ENCODE measurements at places on chromosomes 3 and 15.

DNA sequence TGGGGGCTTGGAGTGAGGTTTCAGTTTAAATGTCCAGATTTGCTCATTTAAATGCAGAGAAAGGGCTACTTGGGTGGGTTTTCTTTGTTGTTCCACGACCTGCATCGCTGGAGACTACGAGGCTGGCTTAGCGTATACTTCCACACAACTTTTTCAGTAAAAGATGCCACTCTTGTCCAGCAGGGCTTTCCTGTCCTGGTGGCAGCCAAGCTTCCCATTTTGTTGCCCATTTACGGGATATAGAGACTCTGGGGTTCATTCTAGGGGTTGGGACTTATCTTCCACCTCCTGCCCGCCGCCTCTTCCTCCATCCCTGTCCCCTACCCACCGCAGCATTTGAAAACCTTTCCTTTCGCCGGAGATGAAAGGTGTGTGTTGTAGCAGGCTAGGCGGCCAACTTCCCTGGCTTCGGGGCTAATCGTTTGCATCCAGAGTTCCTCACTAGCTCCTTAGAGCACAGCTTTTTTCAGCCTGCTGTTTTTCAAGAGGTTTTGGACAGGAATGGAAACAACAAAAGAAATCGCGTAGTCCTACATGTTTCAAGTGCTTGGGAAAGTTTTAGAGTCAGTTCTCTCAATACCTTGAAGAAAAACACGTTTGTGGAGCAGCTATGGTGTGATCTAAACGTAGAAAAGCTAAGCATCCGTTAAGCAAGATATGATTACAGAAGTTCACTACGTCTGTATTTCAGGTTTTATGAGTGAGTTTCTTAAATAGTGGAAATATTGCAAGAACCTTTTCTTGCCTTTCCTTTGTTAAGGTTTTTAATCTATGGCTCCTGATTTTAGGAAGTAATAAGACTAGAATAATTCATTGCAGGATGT, 843 bp downstream of the CHRNA5 start:
- DNase-seq: peak; percentile 31

GRCh38 chr3:57903124-57903890, 104.9 kb upstream of the FLNB start:
- DNase-seq: no peak

DNA sequence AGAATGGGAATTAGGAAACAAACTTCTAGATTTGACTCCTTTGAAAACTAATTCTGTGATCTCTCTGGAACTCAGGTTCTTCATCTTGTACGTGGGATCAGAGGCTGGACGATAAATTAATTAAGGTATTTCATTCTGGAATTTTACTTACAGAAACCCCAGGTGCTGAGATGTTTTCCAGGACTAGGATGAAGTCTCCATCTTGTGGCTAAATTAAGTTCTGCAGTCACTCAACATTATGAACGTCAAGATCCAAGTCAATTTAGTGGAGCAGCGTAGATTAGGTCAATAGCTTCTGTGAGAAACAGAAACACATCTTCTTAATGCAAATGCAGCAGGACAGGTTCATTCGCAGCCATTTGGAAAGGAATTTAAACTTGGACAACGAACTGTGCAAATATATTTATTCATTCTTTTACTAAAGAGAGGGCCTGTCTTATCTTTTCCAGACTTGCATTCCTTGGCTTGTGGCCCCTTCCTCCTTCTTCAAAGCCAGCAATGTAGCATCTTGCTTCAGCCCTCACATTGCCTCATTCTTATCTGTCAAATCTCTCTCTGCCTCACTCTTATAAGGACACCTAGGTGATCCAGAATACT, 26.7 kb upstream of the TMC3 start:
- peak; percentile 76 for DNase-seq

DNA sequence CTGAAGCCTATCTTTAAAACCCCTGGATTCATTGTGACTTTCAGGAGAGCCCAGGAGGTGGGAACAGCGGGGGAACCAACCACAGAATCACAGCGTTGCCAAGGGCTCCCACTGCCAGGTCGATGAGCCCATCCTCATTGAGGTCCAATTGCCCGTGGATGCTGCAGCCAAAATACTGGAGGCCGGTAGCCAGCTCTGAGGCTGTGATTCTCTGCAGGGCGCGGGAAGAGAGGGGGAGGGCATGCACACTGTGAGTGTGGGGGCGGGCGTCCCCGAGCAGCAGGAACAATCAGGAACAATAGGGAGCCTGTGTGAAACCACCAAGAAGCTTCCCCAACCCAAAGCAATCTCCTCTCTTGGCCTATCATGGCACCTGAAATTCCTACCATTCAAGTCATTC, 53.4 kb downstream of the FEM1B start:
- peak; percentile 42 for DNase-seq

- no peak for DNase-seq
Observed at GRCh38 chr15:41530363-41530956, 13.6 kb downstream of the RPAP1 start.

DNA sequence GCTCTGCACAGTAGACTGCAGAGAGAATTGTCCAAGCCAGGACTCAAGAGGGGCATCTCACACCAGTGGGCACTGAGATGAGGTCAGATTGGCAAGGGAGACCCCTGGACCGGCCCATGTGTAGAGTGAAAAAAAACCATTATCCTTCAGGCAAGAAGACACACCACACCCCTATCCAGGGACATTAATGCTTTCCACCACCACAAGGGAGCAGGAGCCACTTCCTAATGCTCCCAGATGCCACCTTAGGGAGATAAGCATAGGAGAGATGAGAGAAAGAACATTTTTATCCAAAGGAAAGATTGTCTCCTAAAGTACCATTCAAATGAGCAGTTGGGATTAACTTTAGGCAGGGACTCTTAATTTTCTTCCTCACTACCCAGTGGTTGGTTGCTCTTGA, 109.6 kb upstream of the PTX3 start:
- DNase-seq: no peak

DNA sequence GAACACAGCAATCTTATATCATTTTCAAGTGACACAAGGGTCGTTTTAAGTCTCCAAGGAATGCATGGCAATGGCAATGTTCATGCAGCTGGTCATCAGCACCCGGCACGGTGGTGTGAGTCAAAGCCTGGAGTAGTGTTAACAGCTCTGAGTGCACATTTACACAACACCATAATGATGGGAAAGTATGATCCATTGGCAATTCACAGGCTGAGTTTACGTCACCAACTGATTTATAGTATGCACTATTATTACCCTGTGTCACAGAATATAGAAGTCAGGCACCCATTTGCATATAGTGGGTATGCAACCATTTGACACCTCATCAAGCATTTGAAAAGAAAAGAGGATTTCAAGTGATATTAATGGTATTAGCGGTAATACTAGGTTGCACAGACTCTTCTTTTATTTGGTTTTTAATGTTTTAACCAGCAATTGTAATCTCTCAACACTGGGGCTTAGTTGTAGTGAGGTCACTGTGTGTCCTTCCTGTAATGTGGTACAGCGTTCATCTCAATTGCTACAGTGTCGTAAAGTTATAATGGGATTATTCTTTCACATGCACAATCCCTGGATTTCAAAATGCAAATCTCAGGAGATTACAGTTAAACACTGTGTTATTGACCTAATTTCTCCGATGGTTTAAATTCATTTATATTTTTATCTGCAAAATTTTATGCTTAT, 113.8 kb downstream of the C3orf38 start:
- no peak for DNase-seq

DNA sequence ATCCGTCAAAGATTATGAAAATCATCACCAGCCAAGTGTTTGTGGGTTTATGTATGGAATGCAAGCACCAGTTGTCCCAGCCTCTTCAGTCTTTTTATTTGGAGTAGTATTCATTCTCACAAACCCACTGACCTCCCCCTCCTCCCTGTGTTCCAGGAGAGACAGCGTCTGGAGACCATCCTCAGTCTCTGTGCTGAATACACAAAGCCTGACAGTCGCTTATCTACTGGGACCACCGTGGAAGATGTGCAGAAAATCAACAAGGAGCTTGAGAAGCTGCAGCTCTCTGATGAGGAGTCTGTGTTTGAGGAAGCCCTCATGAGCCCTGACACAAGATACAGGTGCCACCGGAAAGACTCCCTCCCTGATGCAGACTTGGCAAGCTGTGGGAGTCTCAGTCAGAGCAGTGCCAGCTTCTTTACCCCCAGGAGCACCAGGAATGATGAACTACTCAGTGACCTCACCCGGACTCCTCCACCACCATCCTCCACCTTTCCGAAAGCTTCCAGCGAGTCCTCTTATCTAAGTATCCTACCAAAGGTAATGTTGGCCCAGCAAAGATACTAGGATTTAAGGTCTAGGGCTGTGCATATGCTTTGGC, 54.2 kb downstream of the PHLDB2 start:
- no peak for DNase-seq

- DNase-seq: no peak
Observed at GRCh38 chr3:111418391-111418790, 123.6 kb upstream of the CD96 start.

DNA sequence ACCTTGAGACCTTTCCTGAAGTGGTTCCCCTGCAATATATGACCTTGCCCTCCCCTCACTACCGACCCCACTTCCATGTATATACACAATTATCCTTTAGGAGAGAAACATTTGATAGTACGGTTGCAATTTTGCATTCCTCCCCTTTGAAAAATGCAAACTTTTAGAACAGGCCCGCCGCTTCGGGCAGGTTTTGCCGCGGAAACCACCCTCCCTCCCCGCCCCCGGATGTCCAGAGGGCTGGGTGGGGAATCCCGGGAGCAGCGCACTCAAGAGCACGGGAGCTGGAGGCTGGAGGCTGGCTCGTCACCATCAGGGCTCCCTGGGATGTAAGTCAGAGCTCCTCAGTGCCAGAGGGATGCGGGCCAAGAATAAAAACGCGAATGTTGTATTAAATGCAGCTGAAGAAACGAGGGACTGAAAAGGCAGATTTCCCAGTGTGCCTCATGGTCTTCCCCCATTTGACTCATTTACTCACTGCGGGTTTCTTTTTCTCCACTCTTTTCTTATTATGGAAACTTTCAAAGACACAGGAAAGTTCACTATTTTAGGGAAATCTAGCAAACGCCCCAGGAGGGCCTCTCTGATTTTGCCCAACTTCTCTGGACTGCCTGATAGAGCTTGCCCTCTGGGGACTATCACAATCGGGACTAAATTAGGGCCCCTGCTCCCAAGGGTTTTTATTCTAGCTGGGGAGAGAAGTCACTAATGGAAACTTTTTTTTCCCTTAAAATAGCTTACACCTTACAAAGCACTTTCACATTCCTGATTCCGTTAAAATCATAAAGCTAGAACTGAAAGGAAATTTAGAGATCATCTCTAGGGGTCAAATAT, 2.9 kb upstream of the USP3 start:
- DNase-seq: peak; percentile 44

GRCh38 chr3:14539742-14540491, at the start of gene GRIP2:
Gene GRIP2 (minus strand): TSS chr3:14540342. CDS start chr3:14540308, 34 bp downstream.
- no peak for DNase-seq

DNA sequence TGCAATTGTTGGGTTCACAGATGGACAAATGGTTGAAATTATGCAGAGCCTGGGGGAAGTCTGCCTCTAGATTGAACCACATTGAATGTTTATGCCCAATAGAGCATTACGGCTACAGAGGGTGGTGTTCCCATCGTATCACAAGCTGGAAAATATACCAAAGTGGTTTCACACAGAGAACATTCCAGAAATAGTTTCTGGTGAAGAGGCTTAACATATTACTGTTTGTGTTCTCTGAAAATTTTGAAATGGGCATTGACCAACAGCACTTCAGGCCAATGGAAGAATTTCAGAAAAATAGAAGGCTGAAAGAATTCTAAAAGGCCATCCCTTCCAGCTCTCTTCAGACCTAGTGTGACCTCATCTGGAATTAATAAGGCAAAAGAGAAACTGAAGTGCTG, 203.9 kb downstream of the NEK10 start:
- no peak for DNase-seq

DNA sequence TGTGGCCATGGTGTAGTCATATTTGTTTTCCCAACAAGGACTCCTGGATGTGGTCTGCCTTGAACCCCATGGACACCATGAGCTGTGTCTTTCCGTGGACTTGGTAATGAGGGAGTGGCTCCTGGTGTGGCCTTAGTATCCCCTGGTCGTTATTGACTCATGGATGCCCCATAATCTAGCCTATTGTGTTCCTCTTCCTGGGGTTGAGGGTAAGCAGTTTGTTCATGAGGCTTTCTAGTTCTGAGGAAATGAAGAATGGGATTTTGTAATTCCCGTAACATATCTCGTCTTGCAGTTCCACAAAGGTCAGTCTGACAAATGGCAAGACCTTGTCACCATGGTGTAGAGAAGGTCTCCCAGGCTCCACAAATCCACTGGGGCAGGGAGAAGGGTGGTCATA, 22.6 kb downstream of the RAB7A start:
- no peak for DNase-seq

DNA sequence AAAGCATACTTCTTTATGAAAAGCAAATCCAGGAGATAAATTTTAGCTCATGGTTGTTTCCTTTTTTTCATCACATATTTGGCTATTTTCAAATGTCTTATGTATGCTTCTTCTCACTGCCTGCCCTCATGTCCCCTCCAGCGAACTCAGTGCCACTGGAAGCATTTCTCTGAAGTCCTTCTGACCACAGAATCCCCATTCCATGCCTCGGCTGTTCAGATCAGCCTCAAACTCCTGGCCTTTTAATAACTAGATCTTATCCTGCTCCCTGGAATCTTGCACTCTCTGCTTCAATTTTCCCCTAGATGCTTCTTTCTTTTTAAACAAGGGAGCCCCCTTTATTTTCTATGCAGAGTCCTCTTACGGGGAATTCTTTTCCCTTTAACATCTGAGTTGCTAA, 10.1 kb downstream of the ETV5 start:
- DNase-seq: no peak

DNA sequence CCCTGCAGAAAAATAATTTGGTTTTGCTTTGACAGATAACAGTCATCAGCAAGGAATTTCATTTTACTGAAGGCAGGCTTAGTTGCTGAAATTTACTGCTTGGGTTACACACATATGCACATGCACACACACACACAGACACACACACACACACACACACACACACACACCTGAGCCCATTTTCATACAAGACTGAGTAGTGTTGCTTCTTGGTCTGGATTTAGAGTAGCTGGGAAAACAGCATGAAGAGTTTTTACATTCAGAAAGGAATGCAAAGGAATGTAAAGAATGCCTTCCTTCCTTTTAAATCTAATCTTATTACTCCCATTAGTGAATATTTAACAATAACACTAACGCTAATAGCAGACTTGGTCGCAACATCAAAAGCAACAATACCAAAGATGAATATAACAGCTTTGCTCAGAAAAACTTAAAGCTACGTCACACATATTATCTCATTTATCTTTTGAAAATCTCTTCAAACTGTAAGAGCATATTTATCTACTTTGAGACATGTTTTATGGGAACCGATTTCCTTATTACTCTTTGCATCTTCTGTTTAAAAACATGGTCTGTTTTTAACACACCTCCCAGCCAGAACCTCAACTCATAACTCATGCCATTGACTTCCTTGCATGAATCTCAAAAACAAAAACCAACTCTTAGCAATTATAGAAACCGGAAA, 32.5 kb downstream of the RFTN1 start:
- DNase-seq: no peak

DNA sequence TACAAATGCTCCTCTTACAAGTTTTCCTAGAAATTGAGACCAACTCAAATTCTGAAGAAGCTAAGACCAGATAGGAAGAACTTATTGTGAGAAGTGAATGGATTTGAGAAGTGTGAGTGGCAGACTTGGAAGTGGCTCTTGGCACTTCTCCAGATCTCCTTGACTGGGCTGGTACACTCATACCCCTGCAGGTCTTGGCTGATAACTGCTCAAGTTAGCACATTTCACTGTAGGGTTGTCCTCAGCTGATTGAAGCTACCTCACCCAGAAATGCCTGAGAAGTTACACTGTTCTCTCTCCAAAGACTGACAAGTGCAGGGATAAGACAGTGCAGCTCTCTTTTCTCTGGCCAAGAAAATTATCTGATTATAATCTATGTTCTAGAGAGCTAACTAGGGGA, 16.5 kb upstream of the CLDN1 start:
- no peak for DNase-seq

All from cerebellar cortex (tissue), 1 donor.